ENCODE measurements at places on chromosomes 13 and 19.

DNA sequence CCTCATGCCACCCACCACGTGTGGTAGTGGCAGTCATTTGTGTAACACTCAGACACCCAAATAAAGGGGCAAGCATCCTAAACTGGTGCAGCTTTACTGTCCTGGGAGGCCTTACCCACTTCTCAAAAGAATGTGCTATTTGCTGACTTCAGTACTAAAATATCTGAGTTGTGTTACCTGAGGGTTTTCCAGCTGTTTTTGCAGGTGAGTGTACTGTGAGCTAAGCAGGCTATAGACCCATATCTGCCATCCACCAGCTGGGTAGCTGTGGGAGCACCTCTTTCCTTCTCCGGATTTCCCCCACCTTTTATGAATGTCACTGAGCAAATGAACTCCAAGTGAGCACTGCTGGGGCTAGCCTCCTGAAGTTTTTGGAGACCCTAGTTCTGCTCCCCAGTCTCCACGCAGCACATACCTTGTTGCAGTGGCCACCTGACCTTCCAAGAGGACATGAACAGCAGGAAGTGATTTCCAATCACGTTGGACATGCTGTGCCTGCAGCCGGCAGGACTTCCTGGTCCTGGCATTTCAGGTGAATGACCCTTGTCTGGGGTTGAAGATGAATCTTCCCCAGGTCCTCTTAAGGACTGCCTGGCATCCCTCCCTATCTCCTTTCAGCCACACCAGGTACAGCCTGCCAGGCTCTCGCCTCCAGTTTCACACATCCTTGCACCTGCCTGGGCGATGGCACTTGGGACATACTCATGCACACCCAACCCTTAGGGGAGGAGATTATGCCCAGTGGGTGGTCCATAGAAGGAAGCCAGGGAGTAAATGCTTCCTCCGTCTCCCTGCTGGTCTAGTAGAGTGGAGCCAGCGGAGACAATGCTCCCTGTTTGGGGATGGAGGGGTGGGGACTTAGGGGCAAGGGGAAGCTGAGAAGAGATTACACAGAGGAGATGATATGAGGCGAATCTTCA lies 109.5 kb upstream of the SPATA13 start:
- DNase-seq: no peak

- no peak for DNase-seq
Observed at GRCh38 chr13:33764716-33765115, 53.2 kb upstream of the RFC3 start.

DNA sequence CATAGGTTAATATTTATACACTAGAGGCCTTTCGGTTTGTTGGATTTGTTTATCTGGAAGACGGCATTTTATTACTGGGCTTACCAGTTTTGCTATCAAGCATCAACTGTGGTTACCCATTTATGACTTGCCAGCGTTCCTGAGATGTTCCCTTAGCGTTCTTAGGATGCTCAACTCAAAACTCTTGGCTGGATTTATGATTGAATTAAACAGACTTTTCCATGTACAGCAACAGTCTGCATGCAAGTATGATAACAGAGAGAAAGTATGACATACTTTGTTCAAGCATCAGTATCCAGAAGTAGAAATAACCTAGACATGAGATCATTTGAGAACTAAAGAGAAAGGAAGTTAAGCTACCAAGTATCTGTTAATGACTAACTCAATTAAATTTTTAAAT lies 29.9 kb upstream of the RNF113B start:
- DNase-seq: peak; percentile 69

- DNase-seq: no peak
Observed at GRCh38 chr19:14349426-14349825, 31.8 kb upstream of the ADGRE5 start.

- DNase-seq: no peak
Observed at GRCh38 chr13:19155321-19155861, 26.2 kb downstream of the TUBA3C start.

DNA sequence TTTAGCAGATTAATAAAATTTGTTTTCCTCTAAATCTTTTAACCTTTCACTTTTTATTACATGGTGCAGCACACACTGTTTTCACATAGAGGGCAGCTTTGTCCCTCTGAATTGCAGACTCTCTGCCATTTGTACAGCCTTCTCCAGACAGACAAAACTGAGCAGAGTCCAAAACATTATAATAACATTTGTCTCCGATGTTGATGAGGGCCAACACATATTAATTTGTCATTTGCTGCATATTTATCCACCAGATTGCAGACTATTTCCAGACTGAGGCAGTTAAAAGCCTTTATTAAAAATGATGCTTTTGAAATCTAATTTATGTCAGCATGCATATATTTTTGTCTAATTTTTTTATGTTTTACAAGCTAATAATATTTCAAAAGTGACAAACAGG lies 1251.9 kb upstream of the SLC10A2 start:
- peak; percentile 40 for DNase-seq

- no peak for DNase-seq
Observed at GRCh38 chr13:55566334-55566733, 1574.4 kb upstream of the PRR20A start.

DNA sequence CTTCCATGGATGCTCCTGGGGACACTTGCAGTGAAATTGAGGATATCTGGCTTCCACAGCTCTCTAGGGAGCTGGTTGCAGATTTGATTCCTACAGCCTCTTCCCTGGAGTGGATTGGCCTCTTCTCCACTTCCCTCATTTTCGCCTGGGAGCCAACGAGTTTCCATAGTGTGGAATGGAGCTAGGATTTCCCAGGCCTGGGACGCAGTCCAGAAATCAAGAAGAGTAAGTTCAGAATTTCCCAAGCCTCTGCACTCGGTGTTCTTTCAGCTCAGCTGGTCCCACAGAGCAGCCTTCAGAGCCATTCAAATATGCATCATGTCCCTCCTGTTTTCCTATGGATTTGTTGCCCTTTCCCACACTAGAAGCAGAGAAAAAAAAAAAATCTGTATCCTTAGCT lies 68.2 kb downstream of the RAP2A start:
- no peak for DNase-seq

DNA sequence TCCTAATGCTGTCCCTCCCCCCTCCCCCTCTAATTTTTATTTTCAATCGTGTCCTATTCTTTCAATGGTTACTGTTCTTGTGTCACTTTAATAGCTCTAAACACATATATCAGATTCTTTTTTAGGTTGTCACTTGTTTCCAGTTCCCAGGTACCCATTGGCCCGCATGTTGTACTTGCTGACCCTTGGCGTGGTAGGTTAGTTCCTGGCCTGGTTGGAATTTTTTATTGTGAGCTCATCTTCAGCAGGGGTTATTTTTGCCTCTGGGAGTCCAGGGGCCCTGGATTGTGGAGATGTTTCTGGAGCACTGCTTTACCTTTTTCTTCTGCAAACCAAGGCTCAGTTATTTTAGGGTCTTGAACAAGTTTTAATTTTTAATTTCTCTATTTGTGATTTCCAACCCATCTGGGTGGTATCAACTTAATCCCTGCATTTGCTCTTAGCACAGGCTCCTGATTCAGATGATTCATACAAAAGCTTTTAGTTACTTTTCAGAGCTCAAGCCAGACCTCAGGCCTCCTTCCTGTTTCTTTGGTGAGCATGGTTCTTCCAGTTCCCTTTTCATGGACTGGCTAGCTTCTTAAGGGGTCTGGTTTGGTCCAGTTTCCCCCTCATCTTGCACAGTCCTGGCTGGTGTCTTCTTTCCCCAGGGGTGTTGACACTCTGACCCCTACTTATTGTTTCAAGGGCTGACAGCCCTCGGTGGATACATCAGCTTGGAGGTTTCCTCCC lies 220.5 kb downstream of the TM9SF2 start:
- DNase-seq: no peak

DNA sequence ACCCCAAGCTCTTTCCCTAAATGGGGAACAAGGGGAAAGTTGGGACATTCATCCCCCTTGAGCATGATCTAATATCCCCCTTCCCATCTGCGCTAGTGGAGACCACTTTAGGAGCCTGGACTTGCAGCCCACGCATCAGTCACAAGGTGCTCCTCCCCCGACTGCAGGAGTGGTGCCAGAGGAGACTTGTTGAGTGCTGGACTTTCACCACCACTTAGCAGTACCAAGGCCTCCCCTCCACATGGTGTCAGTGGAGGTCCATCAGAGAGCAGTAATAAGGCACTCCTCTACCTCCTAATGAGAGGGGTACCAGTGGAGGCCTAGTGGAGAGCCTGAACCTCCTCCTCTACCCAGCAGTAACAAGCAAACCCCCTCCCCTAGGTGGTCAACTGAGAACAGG lies 22.5 kb downstream of the CAB39L start:
- DNase-seq: no peak

DNA sequence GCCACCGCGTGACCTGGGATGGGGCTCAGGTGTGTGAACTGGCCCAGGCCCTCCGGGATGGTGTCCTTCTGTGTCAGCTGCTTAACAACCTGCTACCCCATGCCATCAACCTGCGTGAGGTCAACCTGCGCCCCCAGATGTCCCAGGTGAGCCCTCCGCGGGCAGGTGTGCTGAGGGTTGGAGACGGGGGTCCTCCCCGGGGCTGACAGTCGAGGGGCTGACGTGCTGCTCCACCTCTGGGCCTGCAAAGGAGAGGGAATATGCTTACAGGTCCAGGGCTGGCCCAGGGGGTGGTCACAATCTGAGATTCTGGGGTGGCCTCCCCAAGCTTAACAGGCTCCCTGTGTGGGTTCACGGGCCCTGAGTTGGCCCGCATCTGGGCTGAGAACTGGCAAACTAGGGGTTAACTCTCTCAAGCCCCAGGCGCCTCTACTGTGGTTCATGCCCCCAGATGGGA lies 386 bp downstream of the VAV1 start:
- no peak for DNase-seq

DNA sequence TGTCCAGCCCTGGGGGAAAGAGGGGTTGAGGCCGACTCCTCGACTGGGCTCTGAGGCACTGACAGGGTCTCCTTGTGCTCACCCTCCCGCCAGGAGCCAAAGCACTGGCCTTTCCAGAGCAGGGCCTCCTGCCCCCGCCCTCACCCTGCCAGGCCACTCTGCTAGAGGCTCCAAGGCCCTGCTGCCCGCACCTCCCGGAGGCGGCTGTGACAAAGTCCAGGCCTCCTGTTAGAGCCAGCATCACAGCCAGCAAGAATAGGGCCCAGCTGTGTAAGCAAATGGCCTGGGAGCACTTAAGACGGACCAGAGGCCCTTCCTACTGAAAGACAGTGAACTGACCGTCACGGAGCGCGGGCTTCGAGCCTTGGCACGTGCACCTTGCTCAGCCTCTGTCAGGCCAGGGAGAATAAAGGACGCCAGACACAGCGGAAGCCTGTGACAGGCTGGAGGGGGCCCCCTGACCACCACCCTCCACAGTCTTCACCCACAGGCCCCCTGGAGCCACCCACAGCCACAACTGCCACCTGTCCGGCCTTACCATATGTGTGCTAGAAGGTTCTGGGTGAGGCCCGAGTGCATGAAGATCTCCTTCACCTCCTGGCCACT lies 50.9 kb downstream of the EPS15L1 start:
- no peak for DNase-seq

DNA sequence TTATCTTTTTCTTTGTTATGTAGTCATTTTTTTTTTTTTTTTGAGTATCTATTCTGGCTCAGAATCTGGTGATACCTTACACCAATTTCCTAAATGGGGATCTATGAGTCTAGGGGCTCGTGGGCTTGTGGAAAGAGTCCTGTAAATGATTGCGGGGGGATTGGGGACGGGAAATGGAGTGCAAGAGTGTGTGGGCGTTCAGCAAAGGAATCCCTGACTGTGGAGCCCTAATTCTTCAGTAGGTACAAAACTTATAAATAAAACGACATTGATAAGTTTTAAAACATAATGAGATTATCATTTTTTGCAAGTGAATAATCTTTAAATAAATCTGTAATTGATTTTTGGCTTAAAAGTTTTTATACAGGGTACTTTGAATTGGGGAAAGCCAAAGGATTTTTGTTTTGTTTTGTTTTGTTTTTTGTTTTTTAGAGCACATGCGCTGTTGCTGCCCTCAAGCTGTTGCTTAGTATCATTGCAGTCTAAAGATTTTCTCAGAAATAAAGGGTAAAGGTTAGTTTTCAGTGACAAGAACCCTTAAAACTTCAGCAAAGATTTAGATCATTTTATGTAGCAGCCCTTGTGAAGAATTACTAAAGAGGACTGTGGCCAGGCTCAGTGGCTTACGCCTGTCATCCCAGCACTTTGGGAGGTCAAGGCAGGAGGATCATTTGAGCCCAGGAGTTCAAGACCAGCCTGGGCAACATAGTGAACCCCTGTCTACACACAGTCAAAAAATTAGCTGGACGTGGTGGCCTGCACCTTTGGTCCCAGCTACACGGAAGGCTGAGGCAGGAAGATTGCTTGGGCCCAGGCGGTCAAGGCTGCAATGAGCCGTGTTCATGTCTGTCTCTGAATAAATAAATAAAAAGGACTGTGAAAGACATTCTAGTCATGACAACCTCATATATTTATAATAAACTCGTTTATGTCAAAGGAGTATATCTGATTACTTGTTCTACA lies 1.7 kb downstream of the ERCC5 start:
- DNase-seq: no peak

DNA sequence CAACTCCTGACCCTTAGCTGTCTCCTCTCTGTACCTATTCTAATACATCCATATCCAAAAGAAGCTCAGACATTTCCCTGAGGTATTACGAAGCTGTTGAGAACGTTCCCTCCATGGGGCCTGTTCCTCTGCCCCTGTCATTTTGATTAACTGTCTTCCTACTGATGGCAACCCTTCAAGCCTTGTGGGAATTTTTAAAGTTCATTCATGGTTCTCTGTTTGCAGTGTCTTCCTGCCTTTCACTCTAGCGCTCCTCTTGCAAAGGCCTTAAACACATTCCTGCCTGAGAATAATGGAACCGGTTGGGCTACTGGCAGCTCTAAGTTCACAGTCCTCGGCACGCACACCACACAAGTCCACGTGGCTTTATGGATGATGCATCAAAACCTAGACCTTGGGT lies 66.1 kb downstream of the LHFPL6 start:
- no peak for DNase-seq

GRCh38 chr13:111204438-111205177 lies 89.5 kb downstream of the ARHGEF7 start:
- DNase-seq: peak; percentile 58

DNA sequence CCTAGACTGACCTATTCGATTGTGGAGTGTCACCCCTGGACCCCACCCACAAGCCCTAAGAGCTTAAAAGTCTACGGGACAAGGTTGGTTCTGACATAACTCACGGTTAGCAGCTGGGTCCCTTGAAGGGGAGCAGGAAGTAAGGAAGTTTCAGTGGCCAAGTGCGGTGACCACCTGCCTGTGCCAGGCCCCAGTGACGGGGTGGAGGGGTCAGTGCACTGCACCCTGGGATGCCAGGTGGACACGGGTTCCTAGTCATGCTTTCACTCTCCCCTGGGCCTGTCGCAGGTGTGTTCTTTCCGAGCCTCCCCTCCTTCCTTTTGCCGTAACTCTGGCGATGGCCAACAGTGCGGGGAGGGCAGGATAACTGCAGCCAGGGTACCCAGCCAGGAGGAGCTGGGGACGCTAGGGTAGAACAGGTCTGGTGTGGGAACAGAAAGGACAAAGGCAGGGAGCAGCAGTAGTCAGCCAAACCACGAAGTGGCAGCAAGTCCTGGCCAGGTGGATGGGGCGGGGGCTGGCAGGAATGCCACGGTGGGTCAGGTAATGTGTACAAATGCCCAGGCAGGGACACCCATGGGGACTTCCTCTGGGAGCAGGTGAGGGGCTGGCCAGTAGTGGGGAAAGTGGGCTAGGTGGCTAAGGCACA lies 58.3 kb downstream of the RGCC start:
- no peak for DNase-seq

GRCh38 chr13:91620670-91621141 lies 222.3 kb downstream of the GPC5 start:
- no peak for DNase-seq
